ENCODE measurements at places on chromosomes 13 and 19. TPM values are rescaled to one million over a fixed set of nuclear protein-coding genes. Genes with fewer than 3 reads are reported as not detected.

Gene ZNF429
- 8.5 TPM for total RNA-seq

Gene ZNF793
- 7.2 TPM for total RNA-seq

Gene PLPPR3
- 0.81 TPM for total RNA-seq

Gene IRF2BP1
- total RNA-seq, result 24.7 TPM

Gene CASP14
- total RNA-seq, result 0.58 TPM

Gene APOC4
- total RNA-seq, result not detected

Gene SGCG
- total RNA-seq, result not detected

Gene ZNF440
- 13.1 TPM for total RNA-seq

Gene SHANK1
- not detected for total RNA-seq

Gene C19orf85
- total RNA-seq, result 0.73 TPM

Gene ZNF530
- 9.5 TPM for total RNA-seq

Gene DCLK1
- total RNA-seq, result 1.4 TPM

Gene KLK12
- total RNA-seq, result not detected

Gene PDCD2L
- 14.8 TPM for total RNA-seq

Gene RAB3A
- 4.0 TPM for total RNA-seq

Gene FLT3LG
- 5.3 TPM for total RNA-seq

DNA sequence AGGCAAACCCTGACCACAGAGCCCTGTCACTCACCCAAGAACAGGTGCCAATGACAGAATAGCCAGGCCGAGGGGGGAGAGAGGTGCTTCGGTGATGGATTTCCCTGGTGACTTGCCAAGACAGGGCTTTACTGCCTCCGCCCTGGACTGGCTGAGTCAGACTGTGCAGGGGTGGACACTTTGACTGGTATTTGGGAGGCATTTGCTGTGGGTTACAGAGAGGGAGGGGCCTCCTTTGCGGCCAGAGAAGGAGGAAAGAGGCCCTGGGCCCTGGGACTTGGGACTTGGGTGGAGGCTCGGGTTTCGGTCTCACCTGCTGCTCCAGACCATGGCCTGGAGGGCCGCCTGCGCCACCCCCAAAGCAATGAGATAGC lies 4.6 kb upstream of the EPS8L1 start:
- DNase-seq, result peak; percentile 97

DNA sequence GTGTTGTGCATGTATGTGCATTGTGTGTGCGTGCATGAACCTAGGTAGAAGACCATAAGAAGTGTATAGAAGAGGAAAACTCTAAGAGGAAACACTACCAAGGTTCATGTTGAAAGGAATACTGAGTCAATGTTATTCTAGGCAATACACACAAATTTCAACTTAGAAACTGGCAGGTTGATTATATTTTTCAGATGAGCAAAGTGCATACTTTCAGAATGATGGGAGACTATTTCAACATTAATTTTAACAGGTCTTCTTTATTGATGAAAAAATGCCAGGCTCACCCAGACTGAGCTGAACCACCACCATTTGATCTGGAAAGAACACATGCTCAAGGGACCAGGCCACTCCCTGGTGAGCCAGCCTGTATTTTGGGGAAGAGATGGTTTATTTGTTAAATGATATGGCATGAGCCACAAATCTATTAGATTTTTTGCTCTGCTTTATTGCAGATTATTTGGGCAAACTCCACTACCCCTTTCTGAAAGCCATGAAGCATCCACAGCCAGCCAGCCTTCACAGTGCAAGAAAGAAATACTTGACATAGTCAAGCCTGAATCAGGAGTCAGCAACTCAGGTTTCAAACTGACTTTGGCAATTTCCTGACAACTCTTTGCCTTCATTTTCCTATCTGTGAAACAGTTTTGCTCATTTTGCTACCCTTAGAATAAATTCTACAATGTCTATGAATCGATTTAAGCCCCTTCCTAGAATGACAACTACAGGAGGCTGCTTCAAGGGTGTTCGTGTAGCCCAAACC lies 368.9 kb downstream of the COG6 start:
- DNase-seq, result no peak

GRCh38 chr19:2087621-2088100 lies 8.5 kb downstream of the MOB3A start:
- no peak for DNase-seq

- no peak for DNase-seq
Observed at GRCh38 chr19:50717026-50717723, 2.4 kb downstream of the SHANK1 start.

GRCh38 chr19:7140137-7140536 lies 70.6 kb downstream of the ZNF557 start:
- no peak for DNase-seq

DNA sequence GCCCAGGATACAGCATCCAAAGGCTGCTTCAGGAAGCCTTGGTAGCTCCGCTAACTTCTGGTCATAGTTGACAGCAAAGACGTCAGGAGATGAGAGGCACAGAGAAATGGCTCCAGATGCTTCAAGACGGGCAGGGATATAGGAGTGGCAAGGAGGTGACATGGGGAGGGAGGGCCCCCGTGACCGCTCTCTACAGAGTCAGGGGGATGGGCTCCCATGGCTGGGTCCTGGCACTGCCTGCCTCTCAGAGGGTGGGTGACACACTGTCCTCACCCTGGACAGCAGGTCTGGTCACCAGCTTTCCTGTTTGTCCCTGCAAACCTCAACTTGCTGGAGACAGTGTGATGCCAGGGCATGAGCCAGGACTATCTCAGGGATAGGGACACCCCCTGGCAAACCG lies 10.3 kb upstream of the ZNF14 start:
- no peak for DNase-seq

- no peak for DNase-seq
Observed at GRCh38 chr19:58334691-58335249, 8.0 kb downstream of the ZSCAN22 start.

DNA sequence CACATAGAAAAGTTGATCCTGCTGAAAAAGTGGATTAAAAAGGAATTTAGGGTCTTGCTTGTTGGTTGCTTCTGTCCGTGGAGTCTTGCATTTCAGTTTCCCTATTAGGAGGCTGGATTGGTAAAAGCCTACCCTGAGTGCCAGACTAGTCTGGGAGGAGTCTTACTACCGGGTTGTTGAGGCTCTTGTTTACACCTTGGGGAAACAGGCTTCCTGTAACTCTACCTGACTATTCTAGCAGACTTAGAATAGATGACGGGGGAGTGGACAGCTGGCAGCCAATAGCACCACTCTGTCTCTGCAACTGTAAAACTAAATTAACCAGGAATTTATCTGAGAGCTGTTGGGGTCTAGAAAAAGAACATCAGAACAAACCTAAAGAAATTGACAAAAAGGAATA lies 11.3 kb upstream of the MPHOSPH8 start:
- no peak for DNase-seq

DNA sequence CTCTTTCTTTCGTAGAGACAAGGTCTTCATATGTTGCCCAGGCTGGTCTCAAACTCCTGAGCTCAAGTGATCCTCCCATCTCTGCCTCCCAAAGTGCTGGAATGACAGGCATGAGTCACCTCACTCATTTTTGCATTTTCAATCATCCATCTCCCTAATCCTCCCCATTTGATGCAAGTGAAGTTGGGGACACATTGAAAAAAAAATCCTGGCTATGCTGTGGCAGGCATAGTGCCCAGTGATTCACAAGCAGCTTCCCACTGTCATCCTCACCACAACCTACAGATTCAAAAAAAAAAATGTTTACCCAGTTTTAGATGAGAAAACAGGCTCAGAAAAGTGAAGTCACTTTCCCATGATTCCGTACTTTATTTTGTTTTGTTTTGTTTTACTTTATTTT lies 44.7 kb upstream of the USP29 start:
- DNase-seq, result no peak

GRCh38 chr13:59494560-59494970 lies 669.2 kb downstream of the DIAPH3 start:
- DNase-seq, result no peak

GRCh38 chr19:51777570-51778462 lies 16.8 kb downstream of the FPR2 start:
- peak; percentile 44 for DNase-seq

DNA sequence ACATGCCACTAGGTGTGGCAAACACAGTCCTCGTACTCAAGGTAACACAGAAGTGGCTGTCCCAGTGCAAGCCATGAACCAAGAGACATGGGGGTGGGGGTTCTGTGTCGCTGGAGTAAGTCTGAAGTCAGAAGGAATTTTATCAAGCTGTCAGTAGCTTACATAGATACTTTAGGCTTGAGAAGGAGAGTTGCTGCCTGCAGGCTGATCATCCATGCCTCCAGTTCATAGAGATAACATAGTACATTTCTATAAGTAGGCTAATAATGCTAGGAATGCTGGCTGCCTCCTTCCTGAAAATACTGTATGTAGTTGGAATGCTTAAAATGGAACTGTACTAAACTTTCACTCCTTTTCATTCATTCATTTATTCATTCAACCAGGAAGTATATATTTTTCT lies 70.1 kb downstream of the CAB39L start:
- no peak for DNase-seq

- DNase-seq, result no peak
Observed at GRCh38 chr13:29999492-30000369, 149.3 kb upstream of the UBL3 start.

DNA sequence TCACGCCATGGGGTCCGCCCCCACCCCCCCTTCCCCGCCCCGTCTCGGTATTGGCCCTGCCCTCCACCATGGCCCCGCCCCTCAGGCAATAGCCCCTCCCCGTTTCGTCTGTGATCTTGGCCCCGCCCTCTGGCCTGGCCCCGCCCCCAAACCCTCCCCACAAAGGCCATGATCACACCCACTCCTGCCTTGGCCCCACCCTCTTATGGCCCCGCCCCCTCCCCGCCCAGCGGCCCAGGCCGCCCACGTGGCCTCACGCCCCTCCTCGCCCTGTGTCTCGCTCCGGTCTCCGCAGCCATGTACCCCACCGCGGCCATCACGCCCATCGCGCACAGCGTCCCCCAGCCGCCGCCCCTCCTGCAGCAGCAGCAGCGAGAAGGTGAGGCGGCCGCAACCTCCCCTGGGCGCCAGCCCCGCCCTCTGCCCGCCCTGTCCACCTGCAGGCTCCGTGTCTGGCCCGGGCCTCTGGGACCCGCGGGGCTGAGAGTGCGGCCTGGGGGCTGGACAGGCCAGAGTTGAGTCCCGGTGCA lies 61.3 kb downstream of the CELF5 start:
- DNase-seq, result no peak

DNA sequence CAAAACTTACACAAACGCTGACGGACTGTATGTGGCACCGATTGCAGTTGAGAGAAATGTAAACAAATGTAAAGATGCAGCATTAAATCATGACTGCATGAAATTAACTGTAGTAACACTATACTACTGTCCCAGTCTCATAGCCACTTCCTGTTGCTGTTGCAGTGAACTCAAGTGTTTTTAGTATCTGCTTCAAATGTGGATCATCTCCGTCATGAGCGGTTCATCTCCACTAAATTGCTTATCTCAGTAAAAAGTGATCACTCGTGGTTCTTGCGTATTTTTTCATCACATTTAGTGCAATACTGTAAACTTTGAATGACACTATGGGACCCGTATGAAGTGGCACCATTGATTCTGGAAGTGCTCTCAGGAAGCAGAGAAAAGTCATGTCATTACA lies 60.3 kb upstream of the RNF113B start:
- DNase-seq, result no peak

GRCh38 chr19:3474010-3474409 lies 6.3 kb downstream of the SMIM24 start:
- no peak for DNase-seq

GRCh38 chr19:56309511-56310185 lies 5.0 kb downstream of the ZSCAN5A start:
- peak; percentile 58 for DNase-seq

DNA sequence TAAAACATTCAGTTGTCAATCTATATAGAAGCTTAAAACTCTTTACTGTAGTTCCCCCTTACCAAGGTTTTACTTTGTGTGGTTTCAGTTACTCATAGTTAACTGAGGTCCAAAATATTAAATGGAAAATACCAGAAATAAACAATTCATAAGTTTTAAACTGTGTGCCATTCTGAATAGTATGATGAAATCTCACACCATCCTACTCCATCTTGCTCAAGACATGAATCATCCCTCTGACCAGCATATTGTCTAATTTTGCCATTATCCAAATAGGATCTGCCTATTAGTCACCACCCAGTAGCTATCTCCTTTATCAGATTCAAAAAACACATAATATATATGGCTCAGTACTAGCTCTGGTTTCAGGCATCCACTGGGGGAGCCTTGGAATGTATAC lies 22.4 kb downstream of the ZNF571 start:
- DNase-seq, result no peak

DNA sequence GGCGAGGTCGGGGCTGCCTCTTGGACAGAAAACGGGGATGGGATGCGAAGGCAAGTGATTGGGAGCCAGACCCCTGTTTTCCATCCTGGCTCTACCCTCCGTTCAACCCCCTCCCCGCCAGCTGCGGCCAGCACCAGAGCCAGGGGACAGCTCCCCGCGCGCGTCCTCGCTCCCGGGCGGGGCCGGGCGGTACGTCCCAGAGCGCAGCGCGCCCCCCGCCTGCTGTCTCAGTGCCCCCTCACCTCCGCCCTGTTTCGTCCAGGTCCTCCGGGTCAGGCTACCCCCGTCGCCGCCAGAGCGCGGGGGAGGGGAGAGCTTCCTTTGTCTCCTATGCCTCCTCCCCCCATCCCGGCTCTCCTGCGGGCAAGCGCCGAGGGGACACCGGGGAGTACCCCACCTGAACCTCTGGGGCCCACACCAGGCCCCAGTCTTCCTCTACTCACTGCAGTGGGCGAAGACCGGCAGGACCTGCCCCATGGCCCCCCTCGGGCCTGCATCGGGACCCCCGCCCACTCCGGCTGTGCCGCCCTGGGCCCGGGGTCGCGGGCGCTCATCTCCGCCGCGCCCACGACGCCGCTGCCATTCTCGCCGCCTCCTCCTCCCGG lies 396 bp downstream of the RTN2 start:
- DNase-seq, result peak; percentile 45

GRCh38 chr13:40987606-40988280 lies 31.4 kb downstream of the ELF1 start:
- no peak for DNase-seq

DNA sequence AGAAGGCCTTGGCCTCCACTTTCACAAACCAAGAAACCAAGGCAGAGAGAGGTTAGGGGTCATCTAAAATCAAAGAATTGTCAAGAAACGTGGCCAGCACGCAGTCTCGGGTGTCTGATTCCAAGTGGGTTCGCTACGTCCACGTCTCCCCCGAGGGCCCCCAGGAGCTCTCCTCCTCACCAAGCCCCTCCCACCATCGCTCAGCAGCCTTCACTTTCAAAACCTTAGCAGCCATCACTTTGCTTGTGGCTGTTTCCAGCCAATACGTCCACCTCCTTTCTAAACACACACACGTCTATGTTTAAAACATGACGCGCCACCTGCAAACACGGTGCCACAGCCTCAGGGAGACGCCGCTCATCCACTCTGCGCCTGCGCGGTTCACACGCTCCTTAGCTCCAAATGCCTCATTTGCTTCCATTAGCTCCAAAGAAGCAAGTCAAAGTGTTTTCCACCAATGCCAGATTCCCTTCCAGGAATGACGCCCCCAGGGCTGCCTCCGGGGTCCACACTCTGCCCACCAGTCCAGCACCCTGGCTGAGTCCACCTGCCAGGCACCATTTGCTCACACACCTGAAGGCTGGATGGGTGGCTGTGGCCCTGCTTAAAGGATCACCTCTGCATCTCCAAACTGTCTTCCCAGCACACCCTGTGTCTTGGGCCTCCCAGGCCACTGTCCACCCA lies 5.5 kb downstream of the RASA3 start:
- no peak for DNase-seq
